Psoas muscle (tissue), 8 donors: ENCODE measurements at places on chromosomes 1 and 21.

GRCh38 chr1:7068552-7068951 is 283.3 kb downstream of the CAMTA1 start:
- H3K4me1 ChIP-seq, result peaks cover 6% of the 10 kb centered on the region
- DNase-seq, result no peak
- no peak overlapping the region for H3K4me3 ChIP-seq
- H3K27ac ChIP-seq, result no peak overlapping the region
- no peaks in the 10 kb centered on the region for H3K27me3 ChIP-seq
- no peaks in the 10 kb centered on the region for H3K36me3 ChIP-seq

- no peaks in the 10 kb centered on the region for H3K4me1 ChIP-seq
- no peaks in the 10 kb centered on the region for H3K27me3 ChIP-seq
- no peak overlapping the region for H3K27ac ChIP-seq
- no peak for DNase-seq
- no peaks in the 10 kb centered on the region for H3K36me3 ChIP-seq
These were observed 113.8 kb downstream of the EPHB2 start for GRCh38 chr1:22824466-22824865.

DNA sequence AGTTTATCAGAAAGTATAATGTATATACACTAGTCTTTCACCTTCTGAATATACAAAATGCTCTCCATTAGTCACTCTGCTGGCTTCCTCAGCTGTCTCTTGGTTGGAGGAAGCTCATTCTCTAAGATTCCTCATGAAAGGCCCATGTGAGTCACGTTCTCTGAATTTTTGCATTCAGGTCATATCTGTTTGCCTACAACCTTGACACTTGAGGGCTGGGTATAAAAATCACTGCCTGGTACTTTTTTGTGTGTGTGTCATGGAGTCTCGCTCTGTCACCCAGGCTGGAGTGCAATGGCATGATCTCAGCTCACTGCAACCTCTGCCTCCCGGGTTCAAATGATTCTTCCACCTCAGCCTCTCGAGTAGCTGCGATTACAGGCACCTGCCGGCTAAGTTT is 2.8 kb upstream of the GALNT2 start:
- no peak overlapping the region for H3K27ac ChIP-seq
- H3K4me1 ChIP-seq, result peaks cover 23% of the 10 kb centered on the region
- no peak overlapping the region for H3K4me3 ChIP-seq
- no peaks in the 10 kb centered on the region for H3K36me3 ChIP-seq
- H3K27me3 ChIP-seq, result no peaks in the 10 kb centered on the region

GRCh38 chr1:179087665-179088064 is 5.8 kb downstream of the TOR3A start:
- peaks cover 2% of the 10 kb centered on the region for H3K36me3 ChIP-seq
- no peaks in the 10 kb centered on the region for H3K27me3 ChIP-seq
- H3K4me3 ChIP-seq, result no peak overlapping the region
- no peak overlapping the region for H3K27ac ChIP-seq
- DNase-seq, result no peak

DNA sequence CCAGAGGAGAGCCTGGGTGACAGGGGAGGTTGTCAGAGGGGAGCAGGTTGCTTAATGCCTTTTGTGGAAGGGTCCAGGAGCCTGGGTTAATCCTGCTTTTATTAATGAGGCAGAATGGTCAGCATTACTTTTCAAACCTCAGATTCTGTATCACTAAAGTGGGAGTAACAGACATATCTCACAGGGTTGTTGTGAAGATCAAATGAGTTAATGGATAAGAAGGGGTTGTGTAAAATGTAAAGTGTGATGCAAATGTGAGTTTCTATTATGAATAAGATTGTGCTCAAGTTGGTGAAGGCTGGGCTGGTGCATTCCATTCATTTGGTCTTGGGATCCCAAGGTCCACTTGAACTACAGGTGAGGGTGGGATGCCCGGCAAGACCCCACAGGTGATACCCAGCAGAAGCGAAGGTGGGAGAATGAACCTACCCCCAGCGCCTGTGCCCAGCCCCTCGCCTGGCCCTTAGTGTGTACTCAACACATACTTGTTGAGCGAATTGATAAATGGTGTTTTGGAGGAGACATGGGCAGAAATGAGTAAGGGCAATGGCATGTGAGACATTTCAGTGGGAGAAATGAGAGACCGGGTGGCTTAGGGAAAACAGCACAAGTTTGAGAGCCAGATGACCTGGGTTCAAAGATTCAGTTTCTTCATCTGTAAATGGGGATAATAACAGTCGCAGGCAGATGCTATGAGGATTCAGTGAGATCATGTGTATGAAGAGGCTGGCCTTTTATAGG is 6.2 kb downstream of the SLC26A9 start:
- no peaks in the 10 kb centered on the region for H3K27me3 ChIP-seq
- H3K36me3 ChIP-seq, result no peaks in the 10 kb centered on the region
- H3K27ac ChIP-seq, result no peak overlapping the region
- no peak for DNase-seq
- H3K4me3 ChIP-seq, result no peak overlapping the region
- H3K4me1 ChIP-seq, result peaks cover 3% of the 10 kb centered on the region

GRCh38 chr21:33261635-33262034 is 4.5 kb upstream of the IL10RB start:
- no peaks in the 10 kb centered on the region for H3K27me3 ChIP-seq
- no peak for DNase-seq
- H3K4me3 ChIP-seq, result no peak overlapping the region
- no peak overlapping the region for H3K27ac ChIP-seq
- peaks cover 27% of the 10 kb centered on the region for H3K36me3 ChIP-seq

DNA sequence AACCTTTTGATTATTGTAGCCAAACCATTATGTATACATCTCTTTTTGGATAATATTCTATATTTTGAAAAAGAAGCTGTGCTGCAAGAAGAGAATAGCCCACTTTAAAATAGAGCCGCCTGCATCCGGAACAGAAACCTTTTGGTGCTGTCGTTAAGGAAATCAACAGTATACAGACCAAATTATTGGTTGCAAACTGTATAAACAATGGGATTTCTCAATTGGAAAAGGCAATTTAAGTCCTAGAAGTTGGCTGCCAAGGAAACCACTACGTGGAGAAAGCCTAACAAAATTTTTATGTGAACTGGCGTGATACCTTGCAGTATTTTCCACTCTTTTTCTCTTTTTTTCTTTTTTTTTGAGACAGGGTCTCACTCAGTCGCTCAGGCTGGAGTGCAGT is 25.8 kb downstream of the DESI2 start:
- no peak overlapping the region for H3K27ac ChIP-seq
- H3K4me1 ChIP-seq, result peaks cover 13% of the 10 kb centered on the region
- no peak for DNase-seq
- peaks cover 4% of the 10 kb centered on the region for H3K36me3 ChIP-seq
- no peak overlapping the region for H3K4me3 ChIP-seq

DNA sequence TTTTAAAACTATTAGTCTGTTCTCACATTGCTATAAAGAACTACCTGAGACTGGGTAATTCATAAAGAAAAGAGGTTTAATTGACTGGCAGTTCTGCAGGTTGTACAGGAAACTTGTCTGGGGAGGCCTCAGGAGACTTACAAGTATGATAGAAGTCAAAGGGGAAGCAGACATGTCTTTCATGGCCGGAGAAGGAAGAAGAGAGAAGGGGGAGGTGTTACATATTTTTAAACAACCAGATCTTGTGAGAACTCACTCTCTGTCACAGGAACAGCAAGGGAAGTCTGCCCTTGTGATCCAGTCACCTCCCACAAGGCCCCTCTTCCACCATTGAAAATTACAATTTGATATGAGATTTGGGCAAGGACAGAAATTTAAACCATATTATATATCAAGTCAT is 55.9 kb downstream of the CLIC4 start:
- no peak overlapping the region for H3K4me3 ChIP-seq
- no peak overlapping the region for H3K27ac ChIP-seq
- no peaks in the 10 kb centered on the region for H3K27me3 ChIP-seq
- no peak for DNase-seq

- H3K4me1 ChIP-seq, result peaks cover 5% of the 10 kb centered on the region
- H3K27me3 ChIP-seq, result no peaks in the 10 kb centered on the region
- H3K27ac ChIP-seq, result no peak overlapping the region
- no peak overlapping the region for H3K4me3 ChIP-seq
- DNase-seq, result no peak
These were observed 239.9 kb upstream of the IRF2BP2 start for GRCh38 chr1:234849832-234850231.

DNA sequence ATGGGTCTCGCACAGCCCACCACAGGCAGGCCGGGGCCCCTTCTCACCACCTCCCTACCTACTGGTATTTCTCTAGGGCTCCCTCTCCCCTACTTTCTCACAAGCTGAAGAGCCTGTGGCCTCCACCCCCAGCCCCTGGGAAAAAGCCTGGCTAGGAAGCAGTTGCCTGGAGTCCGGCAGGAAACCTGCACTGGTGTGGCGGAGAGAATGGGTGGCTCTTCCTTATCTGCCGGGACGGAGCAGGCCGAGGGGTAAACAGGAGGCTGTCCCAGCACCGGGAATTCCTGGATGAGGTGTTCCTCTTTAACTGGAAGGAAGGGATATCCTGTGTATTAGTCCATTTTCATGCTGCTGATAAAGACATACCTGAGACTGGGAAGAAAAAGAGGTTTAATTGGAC is 125.8 kb downstream of the TLR5 start:
- H3K4me1 ChIP-seq, result no peaks in the 10 kb centered on the region
- no peak overlapping the region for H3K4me3 ChIP-seq
- no peaks in the 10 kb centered on the region for H3K36me3 ChIP-seq
- no peak for DNase-seq
- no peaks in the 10 kb centered on the region for H3K27me3 ChIP-seq

DNA sequence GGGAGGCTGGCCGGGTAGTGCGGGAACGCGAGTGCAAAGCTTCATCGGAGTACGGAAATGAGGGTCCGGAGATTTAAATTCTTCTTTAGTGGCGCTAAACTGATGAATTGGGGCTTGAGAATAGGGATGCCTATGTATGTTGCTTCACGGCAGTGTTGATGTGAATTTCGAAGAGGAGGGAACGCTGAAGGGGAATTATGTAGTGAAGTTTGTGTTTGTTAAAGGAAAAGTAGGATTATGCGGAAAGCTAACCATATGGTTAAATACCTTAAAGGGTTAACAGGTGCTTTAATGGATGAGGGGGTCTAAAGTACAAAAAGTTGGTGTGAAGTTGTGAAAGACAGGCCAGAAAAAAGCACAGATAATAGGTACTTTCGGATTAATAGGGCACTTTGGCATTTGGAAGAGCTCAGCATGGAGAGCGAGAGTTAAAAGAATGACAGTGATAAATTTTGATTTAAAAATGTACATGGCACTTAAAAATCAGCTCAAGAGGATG is 1.4 kb downstream of the HS2ST1 start:
- no peaks in the 10 kb centered on the region for H3K36me3 ChIP-seq
- peaks cover 16% of the 10 kb centered on the region for H3K4me1 ChIP-seq
- peak overlapping the region; percentile 87 for H3K27ac ChIP-seq

- peaks cover 4% of the 10 kb centered on the region for H3K4me1 ChIP-seq
- no peaks in the 10 kb centered on the region for H3K27me3 ChIP-seq
- DNase-seq, result no peak
- no peak overlapping the region for H3K4me3 ChIP-seq
- no peaks in the 10 kb centered on the region for H3K36me3 ChIP-seq
These were observed 10.6 kb upstream of the SLC19A1 start for GRCh38 chr21:45552696-45553391.

- H3K36me3 ChIP-seq, result peaks cover 6% of the 10 kb centered on the region
- H3K4me1 ChIP-seq, result peaks cover 22% of the 10 kb centered on the region
- no peak for DNase-seq
- H3K27ac ChIP-seq, result no peak overlapping the region
These were observed 59.3 kb downstream of the PLPP3 start for GRCh38 chr1:56520016-56520601.

GRCh38 chr21:15659753-15660422 is 69.9 kb upstream of the USP25 start:
- H3K27me3 ChIP-seq, result no peaks in the 10 kb centered on the region
- peaks cover 7% of the 10 kb centered on the region for H3K4me1 ChIP-seq
- H3K4me3 ChIP-seq, result no peak overlapping the region
- peak overlapping the region; percentile 2 for H3K27ac ChIP-seq
- no peak for DNase-seq
- H3K36me3 ChIP-seq, result no peaks in the 10 kb centered on the region

GRCh38 chr1:223628233-223629125 is 37.0 kb downstream of the CAPN8 start:
- no peaks in the 10 kb centered on the region for H3K27me3 ChIP-seq
- H3K4me3 ChIP-seq, result no peak overlapping the region
- no peak overlapping the region for H3K27ac ChIP-seq
- no peaks in the 10 kb centered on the region for H3K4me1 ChIP-seq
- DNase-seq, result no peak
- no peaks in the 10 kb centered on the region for H3K36me3 ChIP-seq

- H3K27ac ChIP-seq, result no peak overlapping the region
- peaks cover 18% of the 10 kb centered on the region for H3K4me1 ChIP-seq
- no peak overlapping the region for H3K4me3 ChIP-seq
- H3K27me3 ChIP-seq, result no peaks in the 10 kb centered on the region
- peaks cover 6% of the 10 kb centered on the region for H3K36me3 ChIP-seq
These were observed 9.5 kb downstream of the RRP15 start for GRCh38 chr1:218294546-218294945.

GRCh38 chr1:202227053-202227672 is 33.6 kb downstream of the LGR6 start:
- no peaks in the 10 kb centered on the region for H3K36me3 ChIP-seq
- no peak for DNase-seq
- H3K4me1 ChIP-seq, result no peaks in the 10 kb centered on the region
- no peak overlapping the region for H3K27ac ChIP-seq

DNA sequence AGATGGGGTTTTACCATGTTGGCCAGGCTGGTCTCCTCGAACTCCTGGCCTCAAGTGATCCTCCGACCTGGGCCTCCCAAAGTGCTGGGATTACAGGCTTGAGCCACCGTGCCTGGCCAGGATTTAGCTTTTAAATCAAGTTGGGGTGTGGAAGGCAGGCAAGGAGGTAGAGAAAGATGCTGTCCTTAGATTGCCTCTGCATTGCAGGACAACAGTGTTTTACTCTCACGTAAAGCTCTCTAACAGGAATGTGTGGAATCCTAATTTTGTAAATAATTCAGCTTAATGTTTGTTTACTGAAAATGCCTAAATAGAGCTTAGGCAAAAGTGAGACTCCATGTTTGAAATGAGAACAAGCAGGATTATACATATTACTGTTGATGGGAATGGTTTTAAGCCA is 29.5 kb upstream of the TGFB2 start:
- H3K27ac ChIP-seq, result no peak overlapping the region
- no peak for DNase-seq
- no peaks in the 10 kb centered on the region for H3K4me1 ChIP-seq

DNA sequence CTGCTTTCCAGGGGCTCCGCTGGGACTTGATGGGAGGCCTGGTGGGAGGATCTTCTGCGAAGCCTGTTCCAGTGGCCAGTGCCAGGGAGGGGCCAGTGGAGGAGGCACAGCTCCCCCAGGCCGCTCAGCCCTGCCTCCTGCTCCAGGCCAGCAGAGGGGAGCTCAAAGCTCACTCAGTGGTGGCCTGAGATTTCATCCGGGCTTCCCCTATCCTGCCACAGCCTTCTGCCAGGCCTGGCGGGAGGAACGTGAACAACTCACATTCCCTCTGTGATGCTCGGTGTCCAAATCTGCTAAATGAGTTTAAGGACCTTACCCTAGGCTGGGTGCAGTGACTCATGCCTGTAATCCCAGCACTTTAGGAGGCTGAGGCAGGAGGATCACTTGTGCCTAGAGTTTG is 3.3 kb downstream of the CLCNKB start:
- H3K27me3 ChIP-seq, result no peaks in the 10 kb centered on the region
- DNase-seq, result no peak
- no peak overlapping the region for H3K4me3 ChIP-seq
- H3K4me1 ChIP-seq, result peaks cover 7% of the 10 kb centered on the region
- no peaks in the 10 kb centered on the region for H3K36me3 ChIP-seq
